Activated CD4-positive, alpha-beta memory T cell treated with anti-CD3 and anti-CD28 coated beads, Interleukin-2, amount 10 ng/mL, durations not matched to agents 7 days and 5 days (primary cell): ENCODE measurements at places on chromosomes 12 and 14. TPM values are rescaled to one million over a fixed set of nuclear protein-coding genes. Genes with fewer than 3 reads are reported as not detected.
A peak's percentile ranks its signal among the peaks of the same experiment; 100 is the strongest.

DNA sequence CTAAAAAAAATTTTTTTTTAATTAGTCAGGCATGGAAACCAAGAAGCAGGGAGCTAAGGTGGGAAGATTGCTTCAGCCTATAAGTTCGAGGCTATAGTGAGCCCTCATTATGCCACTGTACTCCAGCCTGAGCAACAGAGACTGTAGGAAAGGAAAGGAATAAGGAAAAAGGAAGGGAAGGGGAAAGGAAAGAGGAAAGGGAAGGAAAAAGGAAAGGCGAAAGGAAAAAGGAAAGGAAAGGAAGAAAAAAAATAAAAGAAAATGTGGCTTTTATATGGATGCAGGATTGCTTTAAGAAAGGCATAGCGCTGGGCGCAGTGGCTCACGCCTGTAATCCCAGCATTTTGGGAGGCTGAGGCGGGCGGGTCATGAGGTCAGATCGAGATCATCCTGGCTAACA lies 70.4 kb downstream of the R3HDM2 start:
- DNase-seq, result no peak

GRCh38 chr12:70752327-70752726 lies 115.1 kb upstream of the PTPRB start:
- DNase-seq, result no peak

DNA sequence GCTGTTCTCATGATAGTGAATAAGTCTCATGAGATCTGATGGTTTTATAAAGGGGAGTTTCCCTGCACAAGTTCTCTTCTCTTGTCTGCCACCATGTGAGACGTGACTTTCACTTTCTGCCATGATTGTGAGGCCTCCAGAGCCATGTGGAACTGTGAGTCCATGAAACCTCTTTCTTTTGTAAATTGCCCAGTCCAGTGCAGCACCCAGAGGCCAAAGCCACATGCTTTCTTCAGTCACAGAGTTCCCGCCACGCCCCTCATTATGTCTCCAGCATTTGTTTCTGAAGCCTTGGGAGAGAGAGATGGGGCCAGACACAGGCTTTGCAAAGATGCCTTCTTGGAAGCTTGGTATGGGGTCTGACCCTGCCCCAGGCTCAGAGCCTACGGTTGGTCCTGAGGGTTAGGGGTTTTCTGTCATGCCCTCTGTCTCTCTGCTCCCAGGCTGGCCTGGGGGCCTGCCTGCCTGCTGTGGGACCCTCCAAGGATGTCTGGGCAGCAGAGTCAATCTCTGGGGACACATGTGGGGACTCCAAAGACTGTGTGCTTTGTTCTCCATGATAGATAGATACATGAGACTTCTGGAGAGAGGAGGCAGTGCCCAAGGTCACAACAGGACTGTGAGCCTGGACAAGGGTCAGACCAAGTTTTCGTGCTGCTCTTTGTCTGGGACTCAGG lies 114.1 kb upstream of the PRMT8 start:
- DNase-seq, result no peak

- DNase-seq, result no peak
Observed at GRCh38 chr14:36511981-36512584, 7.9 kb downstream of the NKX2-1 start.

DNA sequence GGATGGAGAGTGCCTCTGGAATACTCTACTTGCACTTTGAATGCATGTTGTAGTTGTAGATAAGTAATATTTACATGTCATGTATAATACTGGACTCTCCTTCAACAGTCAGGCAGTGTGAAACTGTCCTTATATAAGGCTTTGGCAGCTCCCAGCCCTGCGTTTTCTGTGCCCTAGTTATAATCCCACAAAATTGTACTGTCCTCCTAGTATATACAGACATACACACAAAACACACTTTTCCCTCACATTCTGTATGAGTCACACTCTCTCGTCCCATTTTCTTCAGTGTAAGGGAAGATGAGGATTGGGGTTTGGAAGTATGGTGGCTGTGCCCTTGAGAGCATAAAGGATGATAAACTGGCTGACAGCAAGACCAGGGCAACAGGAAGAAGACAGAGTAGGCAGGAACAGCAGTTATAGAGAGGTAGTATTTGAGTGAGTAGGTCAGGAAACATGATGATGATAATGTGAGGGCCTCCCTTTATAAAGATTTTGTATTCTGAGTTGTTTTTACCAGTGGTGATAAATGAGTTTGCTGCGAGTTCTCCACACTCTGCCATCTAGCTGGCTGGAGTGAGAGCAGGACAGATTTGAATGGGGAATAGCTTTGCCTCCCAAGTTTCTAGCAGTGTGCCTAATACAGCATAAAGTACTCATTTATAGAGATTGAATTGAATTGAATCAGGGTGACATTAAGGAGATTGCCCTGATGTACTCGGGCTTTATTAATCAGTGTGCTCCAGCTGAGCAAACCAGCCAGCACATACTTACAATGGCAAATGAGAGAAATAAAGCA lies 5.0 kb downstream of the CREBL2 start:
- DNase-seq, result no peak

DNA sequence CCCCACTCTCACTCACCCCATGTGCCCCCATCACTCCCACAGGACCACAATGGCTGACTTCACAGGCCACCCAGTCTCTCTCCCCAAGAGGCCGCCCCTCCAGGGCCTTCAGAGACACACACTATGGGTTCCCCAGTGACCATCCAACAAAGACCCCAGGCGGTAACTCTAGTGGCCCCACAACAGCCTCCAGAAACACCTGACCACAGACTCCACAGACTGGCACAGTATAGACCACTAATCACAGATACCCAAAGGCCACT lies 3.0 kb downstream of the ZNF605 start:
- DNase-seq, result no peak

DNA sequence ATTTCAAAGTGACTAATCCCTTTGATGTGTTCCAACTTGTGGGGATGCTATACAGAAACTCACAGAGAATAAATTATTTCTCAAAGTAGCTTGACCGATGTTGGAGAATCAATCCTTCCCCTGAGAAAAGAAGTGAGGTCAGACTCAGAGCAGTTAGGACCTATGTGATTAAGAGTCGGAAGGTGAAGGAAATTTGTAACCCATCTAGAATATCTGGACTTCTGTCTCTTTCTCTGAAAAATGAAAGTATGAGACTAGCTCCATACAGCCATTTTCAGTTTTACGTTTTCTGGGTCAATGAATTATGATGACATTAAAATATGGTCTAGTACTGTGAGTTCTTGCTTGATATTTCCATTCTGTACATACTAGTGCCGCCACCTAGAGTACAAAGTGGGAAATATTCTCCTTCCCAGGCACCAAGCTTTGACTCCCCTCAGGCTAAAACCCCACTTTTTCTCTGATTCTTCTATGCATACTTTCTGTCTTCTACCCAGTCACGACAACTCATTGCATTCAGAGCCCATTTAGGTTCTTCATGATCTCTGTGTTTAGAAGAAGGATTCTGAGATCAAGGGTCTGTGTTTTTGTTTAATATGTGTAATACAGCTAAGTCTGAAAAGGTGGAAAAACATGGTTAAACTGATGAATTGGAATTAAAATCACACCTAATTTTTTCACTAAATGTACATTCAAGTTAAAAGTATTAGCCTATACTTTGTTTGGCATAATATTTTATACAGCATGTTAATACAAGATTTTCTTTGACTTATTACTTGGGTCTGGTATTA lies 6.9 kb upstream of the NTS start:
- no peak for DNase-seq

DNA sequence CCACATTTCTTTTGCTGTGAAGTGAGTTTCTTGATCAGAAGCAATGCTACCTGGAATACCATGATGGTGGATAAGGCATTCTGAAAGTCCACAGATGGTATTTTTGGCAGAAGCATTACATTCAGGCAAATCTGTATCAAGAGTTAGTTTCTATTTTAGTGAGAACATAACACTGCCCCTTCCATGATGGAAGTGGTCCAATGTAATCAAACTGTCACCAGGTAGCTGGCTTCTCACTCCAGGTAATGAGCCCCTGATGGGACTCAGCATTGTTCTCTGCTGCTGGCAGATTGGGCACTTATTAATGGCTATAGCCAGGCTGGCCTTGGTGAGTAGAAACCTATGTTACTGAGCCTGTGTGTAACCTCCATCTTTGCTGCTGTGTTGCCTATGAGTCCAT lies 80.7 kb downstream of the KCNA5 start:
- no peak for DNase-seq

The SDR9C7 gene
- total RNA-seq, result not detected

The HCAR1 gene
- 0.30 TPM for total RNA-seq

The SERPINA10 gene
- not detected for total RNA-seq

DNA sequence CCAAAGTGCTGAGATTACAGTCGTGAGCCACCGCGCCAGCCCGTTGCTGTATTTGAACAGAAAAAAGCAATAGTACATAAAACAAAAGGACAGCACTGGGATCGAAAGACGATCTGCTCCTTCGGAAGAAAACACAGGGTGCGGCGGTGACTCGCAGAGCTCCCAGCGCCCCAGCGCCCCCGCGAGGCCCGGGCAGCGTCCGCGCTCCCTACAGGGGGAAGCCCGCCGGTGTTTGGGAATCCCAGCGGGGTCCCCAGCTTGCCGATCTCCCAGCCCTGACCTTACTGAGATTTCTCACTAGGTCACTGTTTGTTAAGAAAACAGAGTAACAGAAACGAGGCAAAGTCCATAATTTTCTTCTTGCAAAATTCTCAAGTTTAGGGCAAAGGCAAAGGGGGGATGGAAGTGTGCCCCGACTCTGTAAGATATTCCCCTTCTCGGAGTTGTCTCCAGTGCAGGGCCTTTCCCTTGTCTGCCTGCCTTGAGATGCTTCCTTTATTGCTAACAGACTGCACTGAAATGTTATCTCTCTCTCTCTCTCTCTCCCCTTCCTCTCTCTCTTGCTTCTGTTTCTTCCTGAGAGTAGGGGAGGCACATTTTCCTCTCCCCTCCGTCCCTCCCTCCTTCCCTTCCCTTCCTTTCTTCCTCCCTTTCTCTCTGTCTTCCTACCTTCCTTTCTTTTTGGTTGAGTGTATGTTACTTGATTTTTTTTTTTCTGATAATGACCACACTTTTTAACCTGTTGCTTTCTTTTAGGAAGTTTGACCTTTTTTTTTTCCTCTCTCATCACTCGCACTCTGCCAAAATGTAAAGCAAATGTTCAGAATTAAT lies 91.9 kb downstream of the TMEM30B start:
- DNase-seq, result peak; percentile 49

- DNase-seq, result no peak
Observed at GRCh38 chr12:40688085-40688725, 4.0 kb upstream of the CNTN1 start.

GRCh38 chr14:105905456-105905855 lies 379.1 kb downstream of the TMEM121 start:
- no peak for DNase-seq

The OTOGL gene
- not detected for total RNA-seq

- DNase-seq, result no peak
Observed at GRCh38 chr12:62520361-62520760, 53.7 kb downstream of the MON2 start.

GRCh38 chr12:47816403-47817271 lies 3.1 kb downstream of the HDAC7 start:
- DNase-seq, result no peak

DNA sequence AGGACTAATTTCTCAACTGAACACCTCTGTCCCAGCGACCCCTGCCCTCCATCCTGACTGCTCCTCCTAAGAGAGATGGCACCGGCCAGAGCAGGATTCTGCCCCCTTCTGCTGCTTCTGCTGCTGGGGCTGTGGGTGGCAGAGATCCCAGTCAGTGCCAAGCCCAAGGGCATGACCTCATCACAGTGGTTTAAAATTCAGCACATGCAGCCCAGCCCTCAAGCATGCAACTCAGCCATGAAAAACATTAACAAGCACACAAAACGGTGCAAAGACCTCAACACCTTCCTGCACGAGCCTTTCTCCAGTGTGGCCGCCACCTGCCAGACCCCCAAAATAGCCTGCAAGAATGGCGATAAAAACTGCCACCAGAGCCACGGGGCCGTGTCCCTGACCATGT lies 756 bp downstream of the RNASE7 start:
- DNase-seq, result no peak

The LRRC43 gene
- total RNA-seq, result not detected

The ZNF26 gene
- total RNA-seq, result 15.5 TPM

DNA sequence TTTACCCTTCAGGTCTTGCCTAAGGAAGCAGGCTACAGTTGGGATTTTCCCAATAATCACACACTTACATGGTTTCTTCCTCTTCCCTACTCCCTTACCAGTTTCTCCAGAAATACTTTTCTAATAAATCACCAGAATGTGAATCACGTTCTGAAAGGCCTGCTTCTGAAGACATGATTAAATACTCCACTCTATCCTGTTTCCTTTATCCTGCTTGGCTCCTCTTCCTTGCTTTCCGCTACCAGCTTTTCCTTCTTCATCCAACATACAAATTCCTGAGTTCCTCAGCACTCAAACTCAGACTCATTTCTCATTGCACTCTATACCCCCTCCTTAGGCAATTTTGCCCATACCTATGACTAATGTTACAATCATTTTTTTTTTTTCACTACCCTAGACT lies 118.3 kb downstream of the MGAT4C start:
- no peak for DNase-seq

The GPR135 gene
- total RNA-seq, result 1.0 TPM

- DNase-seq, result peak; percentile 26
Observed at GRCh38 chr12:118714051-118714460, 267.3 kb upstream of the SRRM4 start.

The STAT2 gene
- total RNA-seq, result 304 TPM

DNA sequence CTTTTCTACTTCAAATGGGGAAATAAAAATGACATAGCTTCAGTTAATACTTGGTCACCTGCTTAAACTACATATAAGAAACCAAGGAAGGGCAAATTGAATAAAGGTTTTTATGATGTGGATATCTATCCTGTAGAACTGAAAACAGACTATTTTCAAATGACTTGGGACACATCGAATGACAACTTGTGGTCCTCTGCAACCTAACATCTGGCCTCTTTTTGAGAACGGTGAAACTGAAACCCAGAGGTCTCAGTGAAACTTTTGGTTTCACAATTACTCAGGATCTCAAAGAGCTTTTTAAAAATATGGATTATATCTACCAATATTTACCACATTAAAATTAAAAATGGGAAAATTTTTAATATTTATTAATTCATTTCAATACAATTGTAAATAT lies 65.2 kb downstream of the PPP2R5E start:
- DNase-seq, result peak; percentile 50

DNA sequence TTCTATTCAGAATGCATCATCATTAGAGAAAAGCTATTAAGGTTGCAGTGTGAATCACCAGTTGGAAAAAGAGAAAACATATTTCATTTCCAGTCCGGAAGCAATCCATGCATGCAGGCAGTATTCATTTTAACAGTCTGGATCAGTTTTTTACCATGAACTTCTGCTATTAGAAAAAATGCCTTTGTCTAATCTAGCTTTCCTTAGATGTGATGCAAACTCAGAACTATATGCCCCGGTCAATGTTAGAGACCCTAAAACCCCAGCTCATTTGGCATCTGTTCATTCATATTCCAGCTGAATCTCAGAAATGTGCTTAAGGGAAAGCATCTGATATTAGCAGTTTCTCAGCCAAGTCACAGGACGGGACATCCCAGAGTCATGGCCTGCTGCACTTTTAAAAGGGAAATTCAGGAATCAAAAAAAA lies 8.5 kb downstream of the IRAK3 start:
- no peak for DNase-seq

The HOXC12 gene
- total RNA-seq, result not detected
